ENCODE measurements at places on chromosomes 12 and 14.

DNA sequence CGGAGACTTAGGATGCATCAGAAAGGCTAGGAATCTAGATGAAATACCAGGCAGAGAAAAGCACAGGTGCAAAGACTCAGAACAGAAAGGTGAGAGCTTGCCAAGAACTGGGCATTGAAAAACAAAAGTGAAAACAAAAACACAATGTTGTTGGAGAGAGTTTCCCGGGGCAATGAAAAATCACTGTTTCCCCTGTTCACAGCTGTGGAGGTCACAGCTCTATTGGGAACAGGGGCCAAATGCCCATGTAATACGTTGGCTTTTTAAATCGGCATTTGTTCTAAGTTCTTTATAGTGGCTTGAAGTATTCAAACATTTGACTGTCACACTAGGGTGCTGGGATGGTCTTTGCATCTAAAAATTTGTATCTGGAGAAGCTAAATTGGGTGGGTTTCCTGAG, 108.3 kb downstream of the SLC15A4 start:
- DNase-seq: no peak

DNA sequence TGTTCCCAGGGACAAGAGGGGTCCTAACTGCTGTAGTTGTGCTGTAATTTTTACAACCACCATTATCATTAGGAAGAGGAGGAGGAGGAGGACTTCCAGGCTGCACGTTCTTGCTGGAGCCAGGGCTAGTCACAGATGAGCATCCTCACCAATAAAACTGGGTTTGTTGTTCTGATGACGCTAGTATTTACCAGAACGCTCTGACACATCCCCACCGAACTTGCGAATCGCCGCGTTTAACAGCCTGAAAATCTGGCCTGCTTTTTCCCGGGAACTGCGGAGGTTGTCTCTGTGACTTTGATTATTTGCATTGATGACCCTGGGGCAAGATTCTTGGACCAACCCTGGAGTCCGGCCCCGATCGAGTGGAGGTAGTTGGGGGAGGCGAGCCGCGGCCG, 10.2 kb downstream of the TBX5 start:
- DNase-seq: no peak

DNA sequence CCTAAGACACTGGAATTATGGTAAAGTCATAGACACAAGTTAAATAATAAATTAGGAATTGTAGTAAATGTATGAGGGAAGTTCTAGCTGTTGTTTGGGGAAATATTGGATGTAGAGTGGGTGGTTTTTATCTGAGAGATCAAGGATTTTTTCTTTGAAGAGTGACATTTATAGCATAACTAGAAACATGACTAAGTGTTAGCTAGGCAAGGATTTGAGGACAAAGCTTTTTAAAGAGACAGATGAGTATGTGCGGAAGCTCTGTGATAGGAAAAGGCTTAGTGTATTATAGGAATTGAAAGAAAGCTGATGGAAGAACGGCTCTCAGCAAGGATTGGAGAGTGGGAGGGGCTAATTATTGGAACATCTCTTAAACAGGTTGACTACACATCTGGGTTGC, 24.5 kb downstream of the PDZRN4 start:
- no peak for DNase-seq

DNA sequence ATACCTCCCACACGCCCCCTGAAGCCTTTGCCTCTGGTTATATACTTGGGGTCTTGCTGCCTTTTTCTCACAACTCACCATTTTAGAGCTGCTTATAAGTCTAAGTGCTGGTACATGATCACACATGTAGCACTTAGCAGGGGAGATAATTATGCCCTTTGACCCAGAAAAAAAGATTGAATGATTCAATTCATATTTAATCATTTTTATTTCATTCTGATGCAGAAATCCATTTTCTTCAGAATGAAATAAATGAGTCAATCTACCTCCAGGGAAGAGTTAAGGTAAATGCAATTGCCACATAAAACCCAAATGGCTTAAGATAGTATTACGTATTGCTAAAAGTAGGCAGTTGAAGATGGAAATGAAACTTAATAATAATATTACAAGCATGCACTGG, 414.6 kb upstream of the PRICKLE1 start:
- no peak for DNase-seq

DNA sequence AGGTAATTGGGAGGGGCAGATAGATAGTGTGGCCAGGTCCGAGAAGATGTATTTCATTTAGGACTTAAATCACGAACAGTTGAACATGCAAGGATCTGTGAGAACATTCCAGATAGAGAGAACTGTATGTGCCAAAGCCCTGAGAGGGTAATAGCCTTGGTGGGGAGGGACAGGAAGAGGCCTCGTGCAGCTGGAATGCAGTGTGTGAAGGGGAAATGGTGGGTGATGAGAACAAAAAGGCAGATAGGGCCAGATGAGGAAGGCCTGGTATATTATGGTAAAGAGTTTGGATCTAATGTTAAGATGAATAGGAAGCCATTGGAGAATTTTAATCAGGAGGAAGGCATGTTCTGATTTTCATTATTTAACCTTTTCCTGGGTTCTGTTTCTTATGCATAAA, 136.3 kb downstream of the TPH2 start:
- no peak for DNase-seq

DNA sequence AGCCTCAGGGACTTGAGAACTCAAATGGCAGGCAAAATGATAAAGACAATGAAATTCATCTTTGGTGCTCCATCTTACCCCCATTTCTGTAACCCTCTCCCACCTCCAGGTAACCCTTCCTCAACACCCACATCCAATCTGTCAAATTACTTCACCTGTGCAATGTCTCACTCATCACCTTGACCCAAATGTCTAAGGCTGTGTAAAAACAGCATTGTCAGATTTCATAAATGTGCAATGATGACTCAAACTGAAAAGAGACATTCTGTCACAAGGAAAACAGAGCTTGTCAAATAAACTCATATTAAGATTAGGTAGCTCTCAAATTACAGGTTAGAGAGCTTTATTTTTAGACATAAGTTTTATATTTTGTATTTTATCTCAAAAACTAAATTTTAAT, 19.9 kb upstream of the COCH start:
- no peak for DNase-seq

DNA sequence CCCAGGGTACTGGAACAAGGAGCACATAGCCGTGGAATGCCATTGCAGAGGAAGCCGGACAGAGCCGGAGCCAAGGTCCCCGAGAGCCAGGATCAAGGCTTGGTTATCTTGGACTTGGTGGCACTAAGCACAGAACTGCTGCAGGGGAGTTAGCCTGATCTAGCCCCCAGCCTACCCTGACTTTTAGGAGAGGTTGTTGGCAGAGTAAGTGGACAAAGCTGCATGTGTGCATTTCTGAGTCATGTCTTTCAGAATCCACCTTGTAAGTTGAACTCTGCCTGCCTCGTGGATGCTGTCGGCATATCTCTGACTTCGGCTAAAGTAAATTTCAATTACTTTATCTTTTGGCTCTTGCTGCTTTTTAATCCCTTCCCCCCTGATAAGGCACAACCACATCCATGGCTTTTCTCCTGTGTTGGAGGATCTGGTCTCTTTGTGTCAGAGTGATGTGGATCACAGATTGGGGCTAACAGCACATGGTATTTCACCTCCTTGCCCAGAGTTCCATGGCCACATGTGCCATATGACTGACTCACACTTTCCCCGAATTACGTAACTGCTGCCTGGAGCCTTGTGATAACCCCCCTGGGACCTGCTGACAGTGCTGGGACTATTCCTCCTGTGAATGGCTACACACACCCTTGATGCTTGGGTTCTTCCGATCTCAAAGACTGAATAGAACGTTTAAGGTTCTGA, 240.3 kb downstream of the EMP1 start:
- no peak for DNase-seq

- DNase-seq: no peak
These were observed 218.3 kb upstream of the CPNE8 start for GRCh38 chr12:39123580-39124253.

DNA sequence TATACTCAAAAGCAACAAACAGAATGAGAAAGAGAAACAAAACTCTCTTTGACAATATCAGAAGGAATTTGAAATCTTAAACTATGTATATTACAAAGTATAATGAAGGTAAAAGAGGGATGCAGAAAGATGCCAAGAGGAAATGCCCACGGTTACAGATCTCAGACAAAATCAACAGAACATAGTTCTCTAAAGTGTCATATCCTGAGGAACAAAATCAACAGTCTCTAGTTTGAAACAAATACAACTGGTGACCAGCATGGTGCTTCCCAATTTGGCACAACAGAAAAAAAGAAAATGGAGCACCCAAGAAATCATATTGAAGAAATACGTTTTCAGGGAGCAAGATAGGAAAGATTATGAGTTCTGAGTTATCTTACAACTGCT, 116.5 kb downstream of the METTL25 start:
- no peak for DNase-seq

DNA sequence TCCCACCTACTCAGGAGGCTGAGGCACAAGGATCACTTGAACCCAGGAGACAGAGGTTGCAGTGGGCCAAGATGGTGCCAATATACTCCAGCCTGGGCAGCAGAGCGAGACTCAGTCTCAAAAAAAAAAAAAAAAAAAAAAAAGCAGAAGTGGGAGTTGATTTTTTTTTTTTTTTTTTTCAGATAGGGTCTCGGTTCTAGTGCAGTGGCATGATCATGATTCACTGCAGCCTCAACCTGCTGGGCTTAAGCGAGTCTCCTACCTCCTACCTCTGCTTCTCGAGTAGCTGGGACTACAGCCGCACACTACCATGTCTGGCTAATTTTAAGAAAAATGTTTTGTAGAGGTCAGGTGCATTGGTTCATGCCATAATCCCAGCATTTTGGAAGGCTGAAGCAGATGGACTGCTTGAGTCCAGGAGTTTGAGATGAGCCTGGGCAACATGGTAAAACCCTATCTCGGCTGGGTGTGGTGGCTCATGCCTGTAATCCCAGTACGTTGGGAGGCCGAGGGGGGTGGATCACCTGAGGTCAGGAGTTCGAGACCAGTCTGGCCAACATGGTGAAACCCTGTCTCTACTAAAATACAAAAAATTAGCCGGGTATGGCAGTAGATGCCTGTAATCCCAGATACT, 16.3 kb upstream of the HSP90AA1 start:
- no peak for DNase-seq

GRCh38 chr12:122035292-122035691, 13.6 kb downstream of the BCL7A start:
- no peak for DNase-seq

GRCh38 chr12:78420991-78421390, 443.6 kb upstream of the SYT1 start:
- no peak for DNase-seq

GRCh38 chr12:50326590-50327284, 43.4 kb upstream of the LIMA1 start:
- DNase-seq: no peak

DNA sequence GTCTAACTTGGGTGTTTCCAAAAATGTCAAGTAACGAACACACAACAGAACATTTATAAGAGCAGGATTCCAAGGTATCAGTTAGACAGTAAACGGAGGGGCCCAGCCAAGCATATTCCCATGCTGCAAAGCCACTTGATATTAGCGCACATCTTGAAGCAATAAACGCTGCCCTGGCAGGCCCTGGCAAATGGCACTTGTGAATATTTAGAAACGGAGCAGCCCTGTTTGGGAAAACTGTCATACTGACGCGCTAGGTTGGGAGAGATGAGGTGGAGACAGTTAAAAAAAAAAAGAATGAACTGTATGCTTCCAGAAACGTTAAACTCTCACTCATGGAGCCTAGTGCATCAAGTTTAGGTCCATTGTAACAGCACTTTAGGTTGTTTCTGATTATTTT, 9.3 kb downstream of the DGLUCY start:
- no peak for DNase-seq

DNA sequence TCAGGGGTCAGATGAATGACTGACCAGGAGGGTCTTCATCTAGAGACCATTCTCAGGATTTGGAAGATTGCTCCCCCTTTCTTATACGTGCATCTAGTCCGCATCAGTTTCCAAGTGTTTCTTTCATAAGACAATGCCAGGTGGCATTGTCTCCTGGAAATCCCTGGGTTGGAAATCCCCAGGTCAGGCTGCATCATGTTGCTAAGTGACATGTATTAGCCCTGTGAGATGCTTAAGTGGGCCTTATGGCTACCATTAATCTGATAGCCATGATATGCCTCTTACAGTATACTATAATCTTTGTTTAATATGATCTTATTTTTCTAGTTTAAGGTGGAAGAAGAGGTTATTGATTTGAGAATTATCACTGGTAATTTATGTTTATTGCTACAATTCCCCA, 92.8 kb downstream of the DIO3 start:
- no peak for DNase-seq

DNA sequence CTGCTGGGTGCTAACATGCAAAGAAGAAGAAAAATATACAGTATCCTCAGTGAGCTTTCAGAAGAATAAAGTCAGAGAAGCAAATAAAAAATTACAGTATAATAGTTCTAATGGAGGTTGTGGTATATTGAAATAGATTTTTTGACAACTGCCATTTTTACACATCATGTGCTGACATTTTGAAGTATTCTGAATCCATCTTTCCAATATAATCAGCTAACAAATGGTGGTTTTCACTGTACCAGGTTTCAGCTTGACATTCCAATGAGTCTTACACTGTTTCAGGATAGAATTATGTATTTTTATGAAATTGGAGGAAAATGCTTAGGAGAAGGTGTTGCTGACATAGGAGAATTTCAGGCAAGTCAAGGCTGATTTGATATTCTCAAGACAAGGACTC, 26.3 kb upstream of the TBC1D30 start:
- no peak for DNase-seq

DNA sequence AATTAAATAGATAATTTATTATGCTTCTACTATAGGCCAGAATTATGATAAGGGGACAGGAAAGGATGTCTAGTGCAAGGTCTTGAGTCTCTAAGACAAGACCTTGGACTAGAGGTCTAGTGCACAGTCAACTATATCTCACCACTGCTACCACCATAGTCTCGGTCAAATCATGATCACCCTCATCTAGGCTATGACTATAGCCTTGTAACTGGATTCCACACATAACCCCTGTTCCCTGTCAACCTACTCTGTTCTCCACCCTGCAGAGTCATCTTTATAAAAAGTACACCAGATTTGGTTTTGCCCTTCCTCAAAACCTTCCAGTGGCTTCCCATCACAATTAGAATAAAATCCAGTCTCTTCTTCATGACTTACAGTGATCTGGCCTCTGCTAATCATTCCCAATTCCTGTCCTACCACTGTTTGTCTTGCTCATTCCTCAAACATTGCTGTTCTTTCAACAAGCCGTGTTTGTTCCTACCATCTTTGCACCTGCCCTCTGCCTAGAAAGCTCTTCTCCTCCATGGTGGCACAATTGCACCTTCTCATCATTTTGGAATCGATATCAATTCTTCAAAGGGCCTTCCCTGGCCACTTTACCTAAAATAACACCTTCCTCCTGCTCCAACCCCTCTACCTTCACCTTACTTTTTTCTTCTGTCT, 169.4 kb downstream of the FOXN3 start:
- DNase-seq: no peak

- no peak for DNase-seq
These were observed 251.8 kb downstream of the APAF1 start for GRCh38 chr12:98896938-98897337.

- DNase-seq: no peak
These were observed 128.8 kb upstream of the TMEM132C start for GRCh38 chr12:128138125-128138524.

GRCh38 chr12:126734710-126735109, 1532.3 kb upstream of the TMEM132C start:
- no peak for DNase-seq

- no peak for DNase-seq
These were observed 280.1 kb downstream of the CPNE8 start for GRCh38 chr12:38625306-38625705.

Measured in CD4-positive, alpha-beta memory T cell (primary cell).